ENCODE measurements at places on chromosomes 3 and 15.

DNA sequence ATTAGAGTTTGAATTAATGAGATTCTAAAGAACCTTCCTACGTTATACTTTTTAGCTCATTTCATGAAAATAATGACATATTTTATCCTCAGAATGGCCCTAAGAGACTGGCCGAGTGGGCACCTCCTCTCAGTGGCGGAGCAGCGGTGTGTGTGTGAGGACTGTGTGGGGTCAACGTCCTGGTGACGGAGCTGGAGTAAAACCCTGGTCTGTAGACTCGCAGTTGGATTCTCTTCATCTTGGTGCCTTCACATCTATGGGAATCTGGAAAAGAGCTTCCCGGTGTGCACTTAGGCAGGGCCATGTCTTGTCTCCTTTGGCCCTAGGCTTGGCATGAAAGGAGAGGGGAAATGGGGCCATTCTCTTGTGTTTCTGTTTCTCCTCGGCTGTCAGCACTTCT is 21.4 kb upstream of the PAQR5 start:
- no peak for DNase-seq

- DNase-seq, result no peak
These were observed 82.0 kb downstream of the HHLA2 start for GRCh38 chr3:108378153-108378951.

GRCh38 chr15:50908209-50909009 is at the start of gene AP4E1:
TSS of gene AP4E1 (plus strand) at chr15:50908683. CDS start at chr15:50908779, 96 bp downstream.
- DNase-seq, result peak; percentile 91

DNA sequence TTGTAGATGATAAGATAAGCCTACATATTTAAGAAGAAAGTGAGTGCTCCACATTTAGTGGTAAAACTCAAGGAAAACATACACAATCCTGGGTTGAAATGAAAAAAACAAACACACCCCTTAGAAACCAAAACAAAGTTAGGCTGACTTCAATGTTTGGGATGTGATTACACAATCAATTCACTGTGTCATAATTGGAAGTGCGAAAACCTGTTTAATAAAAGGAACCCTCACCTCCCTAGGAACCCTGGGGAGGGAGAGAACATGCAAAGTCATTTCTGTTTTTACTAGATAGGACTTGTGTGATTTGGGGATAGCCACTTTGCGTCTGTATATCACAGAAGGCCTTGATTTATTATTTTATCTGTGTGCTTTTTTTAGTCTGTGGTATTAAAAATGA is 275.0 kb downstream of the NFKBIZ start:
- DNase-seq, result no peak

- no peak for DNase-seq
These were observed 34.2 kb downstream of the RAB11A start for GRCh38 chr15:65903296-65904073.

GRCh38 chr15:56608993-56609392 is 124.3 kb downstream of the ZNF280D start:
- DNase-seq, result no peak

DNA sequence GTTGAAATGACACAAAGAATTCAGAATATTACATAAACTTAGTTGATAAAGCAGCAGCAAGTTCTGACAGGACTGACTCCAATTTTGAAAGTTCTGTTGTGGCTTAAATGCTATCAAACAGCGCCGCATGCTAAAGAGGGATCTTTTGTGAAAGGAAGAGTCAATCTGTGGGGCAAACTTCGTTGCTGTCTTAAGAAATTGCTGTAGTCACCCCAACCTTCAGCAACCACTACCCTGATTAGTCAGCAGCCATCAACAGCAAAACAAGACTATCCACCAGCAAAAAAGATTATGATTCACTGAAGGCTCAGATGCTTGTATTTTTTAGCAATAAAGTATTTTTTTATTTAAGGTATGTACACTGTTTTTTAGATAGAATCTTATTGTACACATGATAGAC is 14.2 kb downstream of the CRBN start:
- DNase-seq, result no peak

- peak; percentile 55 for DNase-seq
These were observed 39.6 kb downstream of the TGM4 start for GRCh38 chr3:44913868-44914468.

DNA sequence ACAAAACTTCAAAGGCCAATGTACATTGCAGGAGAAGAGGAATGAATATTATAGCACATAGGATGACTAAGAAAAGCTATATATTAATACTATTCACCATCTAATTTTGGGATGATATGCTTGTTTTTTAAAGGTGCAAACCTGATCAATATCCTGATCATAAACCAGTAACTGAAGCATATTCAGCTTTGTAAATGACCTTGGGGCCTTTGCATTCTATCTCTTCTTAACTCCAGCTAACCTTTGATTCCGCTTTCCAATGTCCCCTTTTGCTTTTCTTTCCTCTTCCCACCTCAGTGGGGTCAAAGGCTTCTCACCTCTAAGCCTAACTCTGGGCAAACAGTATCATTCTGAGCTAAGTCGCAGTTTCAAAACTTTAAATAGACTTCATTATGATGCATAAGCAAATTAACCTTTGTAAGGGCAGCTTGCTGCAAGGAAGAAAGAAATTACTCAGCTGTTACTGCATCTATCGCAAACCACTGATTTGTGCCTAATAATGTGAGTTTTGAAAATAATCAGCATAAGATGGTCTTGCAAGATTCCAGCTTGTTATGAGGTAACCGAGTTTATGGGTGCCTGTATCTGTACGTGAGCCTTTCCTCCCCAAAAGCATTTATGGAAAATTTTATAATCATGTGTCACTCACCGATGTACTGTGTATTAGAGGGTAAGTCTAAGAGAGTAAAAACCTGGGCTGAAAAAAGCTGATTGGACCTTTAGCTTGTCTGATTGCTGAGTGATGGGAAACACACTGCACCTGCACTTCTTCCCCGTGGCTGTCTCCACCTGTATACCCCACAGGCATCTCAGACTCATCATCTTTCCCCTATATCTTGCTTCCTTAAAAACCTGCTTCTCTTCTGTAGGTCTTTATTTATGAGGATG is 116.8 kb downstream of the TPRG1 start:
- no peak for DNase-seq

DNA sequence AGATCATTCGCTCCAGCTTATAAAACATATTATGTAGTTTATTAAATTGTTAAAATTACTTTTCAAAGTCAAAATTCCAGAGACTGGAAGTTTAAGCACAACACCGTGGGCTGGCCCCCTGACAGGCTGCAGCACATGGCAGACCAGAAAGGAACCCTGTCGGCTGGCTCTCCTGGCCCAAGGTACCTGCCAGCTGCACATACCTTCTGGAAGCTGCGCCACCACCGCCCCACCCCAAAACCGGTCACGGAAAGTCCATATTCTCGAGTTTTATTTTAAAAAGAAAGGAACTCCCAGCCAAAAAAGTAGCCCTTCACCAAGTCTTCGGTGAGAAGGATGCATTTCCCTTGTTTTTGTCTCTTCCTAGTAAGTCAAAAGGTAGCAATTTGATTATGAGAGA is 94.6 kb downstream of the FOXP1 start:
- DNase-seq, result no peak

- DNase-seq, result peak; percentile 83
These were observed 78.2 kb downstream of the CCNL1 start for GRCh38 chr3:157081626-157082210.

DNA sequence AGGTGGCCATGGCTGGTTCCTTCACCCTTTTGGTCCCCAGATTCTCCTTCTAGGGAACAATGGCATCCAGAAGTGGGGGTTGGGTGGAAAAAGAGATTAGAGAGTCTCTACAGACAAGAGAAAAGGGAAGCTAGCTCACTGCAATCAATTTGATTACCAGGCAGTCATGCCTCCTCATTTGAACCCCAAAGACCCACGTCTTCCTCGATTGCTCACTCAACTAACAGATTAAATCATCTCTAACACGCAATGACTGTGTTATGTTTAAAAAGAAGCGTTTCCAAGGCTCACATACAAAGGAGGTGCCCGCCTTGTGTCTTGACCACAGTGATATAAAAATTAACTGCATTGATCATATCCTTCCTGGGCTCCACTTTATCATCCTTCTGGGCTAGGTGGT is 57.6 kb downstream of the BHLHE40 start:
- no peak for DNase-seq

GRCh38 chr3:192826214-192827006 is 91.2 kb downstream of the MB21D2 start:
- no peak for DNase-seq

GRCh38 chr3:129503471-129504291 is 24.8 kb upstream of the RHO start:
- no peak for DNase-seq

DNA sequence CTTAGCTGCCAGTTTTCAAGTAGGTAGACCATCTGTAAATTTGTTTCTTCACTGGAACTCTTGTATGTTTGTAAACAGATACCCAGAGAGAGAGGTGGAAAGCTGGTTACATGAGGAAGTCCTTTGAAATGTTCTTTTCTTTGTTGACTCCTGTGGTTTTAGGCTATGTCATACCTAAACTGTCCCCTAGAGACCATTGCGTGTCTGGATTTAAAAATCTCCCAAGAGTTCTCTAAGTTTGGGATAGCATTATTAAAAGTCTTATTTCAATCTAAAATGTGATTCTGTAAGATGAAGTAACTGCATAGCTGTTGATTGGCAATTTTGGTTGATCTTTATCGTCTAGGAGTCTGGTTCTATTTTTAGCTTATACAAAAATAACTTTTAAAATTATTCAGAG is 127.2 kb downstream of the GHSR start:
- DNase-seq, result no peak

GRCh38 chr15:94478763-94479162 is 247.4 kb downstream of the MCTP2 start:
- no peak for DNase-seq

- no peak for DNase-seq
These were observed 33.2 kb downstream of the TRIM69 start for GRCh38 chr15:44769521-44769920.

- no peak for DNase-seq
These were observed 1007.2 kb upstream of the ALCAM start for GRCh38 chr3:104359546-104359945.

- DNase-seq, result no peak
These were observed 11.9 kb upstream of the PKM start for GRCh38 chr15:72242775-72243370.

GRCh38 chr15:61410662-61411061 is 181.6 kb upstream of the RORA start:
- no peak for DNase-seq

- no peak for DNase-seq
These were observed 2.1 kb downstream of the PODXL2 start for GRCh38 chr3:127630811-127631714.

DNA sequence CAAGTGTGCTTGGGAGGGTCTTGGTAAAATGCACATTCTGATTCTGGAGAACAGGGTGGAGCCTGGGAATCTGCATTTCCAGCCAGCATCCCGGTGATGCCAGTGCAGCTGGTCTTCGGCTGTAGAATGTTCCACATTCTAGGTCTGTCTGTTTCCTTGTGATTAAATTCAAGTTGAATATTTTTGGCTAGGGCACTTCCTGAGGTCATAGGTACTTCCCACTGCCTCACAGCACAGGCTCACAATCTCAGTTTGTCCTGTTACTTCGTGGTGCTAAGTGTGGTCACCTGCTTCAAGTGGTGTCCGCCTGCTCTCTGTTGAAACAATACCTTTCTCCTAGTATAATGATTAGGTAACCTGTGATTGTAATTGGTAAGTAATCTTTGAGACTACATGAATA is 40.1 kb downstream of the FLNB start:
- no peak for DNase-seq

DNA sequence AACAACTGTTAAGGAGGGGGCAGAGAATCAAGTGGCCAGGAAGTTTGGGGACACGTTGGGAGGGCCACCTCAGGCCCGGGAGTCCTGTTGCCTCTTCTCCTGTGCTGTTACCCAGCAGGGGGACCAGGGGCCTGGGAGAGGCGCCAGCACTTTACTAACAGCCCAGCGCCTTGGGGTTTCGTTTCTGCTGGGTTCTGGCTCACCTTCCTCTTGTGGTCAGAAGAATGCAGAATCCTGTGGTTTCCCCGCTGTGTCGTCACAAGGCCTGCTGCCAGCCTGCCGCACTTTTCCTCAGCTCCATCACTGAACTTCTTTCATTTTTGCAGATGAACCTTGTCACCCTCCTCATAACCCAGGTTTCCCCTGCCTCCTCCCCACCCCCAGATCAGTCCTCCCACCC is 67.7 kb downstream of the SLC30A4 start:
- DNase-seq, result peak; percentile 64

GRCh38 chr15:91712286-91712685 is 141.2 kb upstream of the SLCO3A1 start:
- no peak for DNase-seq

DNA sequence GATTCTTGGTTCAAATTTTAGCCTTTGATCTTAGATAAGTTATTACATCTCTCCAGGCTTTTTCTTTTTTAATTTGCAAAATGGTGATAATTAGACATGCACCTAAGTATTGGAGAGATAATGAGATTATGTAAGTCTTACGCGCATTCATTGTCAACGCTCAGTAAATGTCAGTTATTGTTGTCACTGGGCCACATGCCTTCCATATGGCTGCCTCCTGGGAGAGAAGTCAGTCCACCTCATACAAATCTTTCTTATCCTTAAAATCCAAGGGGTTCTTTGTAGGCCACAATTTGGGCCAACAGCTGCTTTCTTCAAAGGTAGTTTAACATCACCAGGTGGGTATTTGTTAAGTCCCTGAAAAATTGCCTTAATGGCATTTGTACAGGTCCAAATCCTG is 25.5 kb upstream of the PTPRG start:
- no peak for DNase-seq

DNA sequence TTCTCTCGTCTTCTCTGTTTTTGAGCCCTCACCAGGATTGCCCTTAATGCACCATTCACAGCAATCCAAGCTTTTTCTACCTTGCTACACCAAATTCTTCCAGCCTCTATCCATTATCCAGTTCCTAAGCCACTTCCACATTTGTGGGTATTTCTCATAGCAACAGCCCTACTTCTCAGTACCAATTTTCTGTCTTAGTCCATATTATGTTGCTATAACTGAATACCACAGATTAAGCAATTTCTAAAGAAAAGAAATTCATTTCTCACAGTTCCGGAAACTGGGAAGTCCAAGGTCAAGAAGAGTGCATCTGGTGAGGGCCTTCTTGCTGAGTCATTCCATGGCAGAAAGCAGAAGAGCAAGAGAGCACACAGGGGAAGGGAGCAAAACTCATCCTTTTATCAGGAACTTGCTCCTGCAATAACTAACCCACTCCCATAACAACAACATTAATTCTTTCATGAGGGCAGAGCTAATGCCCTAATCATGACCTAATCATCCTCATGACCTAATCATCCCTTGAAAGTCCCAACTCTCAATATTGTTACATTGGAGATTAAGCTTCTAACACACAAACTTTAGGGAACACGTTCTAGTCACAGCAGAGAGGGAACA is 9.7 kb upstream of the EIF1B start:
- no peak for DNase-seq

- DNase-seq, result no peak
These were observed 205.6 kb downstream of the NECTIN3 start for GRCh38 chr3:111277226-111277625.
